Activated B cell treated with CpG ODN at 0.5 μM for 24 hours (primary cell): ENCODE measurements at places on chromosomes 7 and 10. TPM values are rescaled to one million over a fixed set of nuclear protein-coding genes. Genes with fewer than 3 reads are reported as not detected.

Gene SCART1
- total RNA-seq: 2.8 TPM in 2 replicates

Gene TACR2
- not detected in 2 replicates for total RNA-seq

Gene MLXIPL
- total RNA-seq: not detected in 2 replicates

Gene STEAP1
- total RNA-seq: 0.80 and 0.86 TPM in 2 replicates

Gene TAS2R41
- not detected in 2 replicates for total RNA-seq

Gene NKX6-2
- not detected in 2 replicates for total RNA-seq

Gene SYNPO2L
- 0.05 TPM in 1 of 2 replicates, not detected in the other for total RNA-seq

Gene GOLGA7B
- 0.04 TPM in 1 of 2 replicates, not detected in the other for total RNA-seq

DNA sequence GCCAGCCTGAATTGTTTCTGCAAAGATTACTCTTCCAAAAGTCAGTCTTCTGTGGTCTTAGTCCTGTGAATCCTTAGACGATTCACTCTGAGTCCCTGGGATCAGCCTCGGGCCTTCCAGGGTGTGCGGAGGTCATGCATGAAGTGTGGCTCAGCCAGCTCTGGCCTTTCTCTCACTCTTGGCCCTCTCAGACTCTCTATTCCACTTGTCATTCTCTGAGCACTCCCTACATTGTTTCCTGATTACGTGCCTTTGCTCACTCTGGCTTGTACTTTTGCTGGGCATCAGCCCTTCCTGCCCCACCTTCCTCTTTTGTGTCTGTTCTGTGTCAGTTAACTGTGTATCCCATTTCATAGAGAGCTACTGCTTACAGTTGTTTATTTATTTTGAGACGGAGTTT lies 36.0 kb downstream of the CCNY start:
- DNase-seq: no peak

- no peak for DNase-seq
These were observed 9.9 kb downstream of the PRKAG2 start for GRCh38 chr7:151866761-151867655.

DNA sequence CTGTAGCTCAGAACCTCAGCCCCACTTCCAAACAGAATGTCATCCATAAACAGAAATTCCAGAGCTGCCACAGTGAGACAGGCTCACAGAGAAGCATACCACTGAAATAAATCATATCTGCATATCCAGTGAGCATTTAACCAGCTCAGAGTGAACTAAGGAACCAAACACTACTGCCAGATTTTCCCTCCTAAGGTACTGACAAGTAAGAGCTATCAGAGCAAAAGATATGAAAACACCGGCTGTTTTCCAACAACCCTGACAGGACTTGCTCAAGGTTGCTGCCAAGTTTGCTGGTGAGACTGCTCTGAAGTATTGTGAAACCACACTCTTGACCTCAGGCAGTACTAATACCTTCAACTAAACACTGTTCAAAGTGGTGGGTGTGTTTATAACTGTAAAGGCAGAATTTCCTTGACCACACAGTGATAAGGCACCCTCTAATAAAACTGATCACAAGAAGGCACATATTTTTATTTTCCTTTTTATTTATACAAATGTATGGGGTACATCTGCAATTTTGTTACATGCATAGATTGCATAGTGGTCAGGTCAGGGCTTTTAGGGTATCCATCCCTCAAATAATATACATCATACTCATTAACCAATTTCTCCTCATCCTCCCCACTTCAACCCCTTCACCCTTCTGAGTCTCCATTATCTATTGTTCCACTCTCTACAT lies 18.3 kb downstream of the SGMS1 start:
- no peak for DNase-seq

- no peak for DNase-seq
These were observed 280.5 kb downstream of the KCND2 start for GRCh38 chr7:120553491-120553890.

GRCh38 chr7:75818472-75818871 lies 4.9 kb upstream of the CCL24 start:
- no peak for DNase-seq

- no peak for DNase-seq
These were observed 14.4 kb downstream of the HTRA1 start for GRCh38 chr10:122475591-122476332.

GRCh38 chr7:44590910-44591309 lies 8.9 kb upstream of the TMED4 start:
- no peak for DNase-seq

DNA sequence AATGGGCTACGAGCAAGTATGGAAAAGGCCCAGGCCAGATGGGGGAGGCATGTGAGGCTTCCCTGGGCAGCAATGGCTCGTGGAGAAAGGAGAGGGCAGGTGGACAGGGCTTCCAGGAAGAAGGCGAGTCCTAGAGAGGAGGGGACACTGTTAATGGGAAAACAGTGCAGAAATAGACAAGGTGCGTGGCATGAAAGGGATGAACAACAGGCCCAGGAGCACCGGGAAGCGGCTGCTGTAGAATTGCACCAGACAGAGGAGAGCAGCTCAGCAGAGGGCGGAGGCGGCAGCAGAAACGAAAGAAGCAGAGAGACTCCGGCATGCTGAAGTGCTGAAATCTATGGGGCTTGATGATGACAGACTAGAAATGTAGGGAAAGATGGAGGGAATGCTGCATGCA lies 102.1 kb downstream of the PIP4K2A start:
- no peak for DNase-seq

- DNase-seq: no peak
These were observed 52.7 kb upstream of the BTRC start for GRCh38 chr10:101301111-101301731.

DNA sequence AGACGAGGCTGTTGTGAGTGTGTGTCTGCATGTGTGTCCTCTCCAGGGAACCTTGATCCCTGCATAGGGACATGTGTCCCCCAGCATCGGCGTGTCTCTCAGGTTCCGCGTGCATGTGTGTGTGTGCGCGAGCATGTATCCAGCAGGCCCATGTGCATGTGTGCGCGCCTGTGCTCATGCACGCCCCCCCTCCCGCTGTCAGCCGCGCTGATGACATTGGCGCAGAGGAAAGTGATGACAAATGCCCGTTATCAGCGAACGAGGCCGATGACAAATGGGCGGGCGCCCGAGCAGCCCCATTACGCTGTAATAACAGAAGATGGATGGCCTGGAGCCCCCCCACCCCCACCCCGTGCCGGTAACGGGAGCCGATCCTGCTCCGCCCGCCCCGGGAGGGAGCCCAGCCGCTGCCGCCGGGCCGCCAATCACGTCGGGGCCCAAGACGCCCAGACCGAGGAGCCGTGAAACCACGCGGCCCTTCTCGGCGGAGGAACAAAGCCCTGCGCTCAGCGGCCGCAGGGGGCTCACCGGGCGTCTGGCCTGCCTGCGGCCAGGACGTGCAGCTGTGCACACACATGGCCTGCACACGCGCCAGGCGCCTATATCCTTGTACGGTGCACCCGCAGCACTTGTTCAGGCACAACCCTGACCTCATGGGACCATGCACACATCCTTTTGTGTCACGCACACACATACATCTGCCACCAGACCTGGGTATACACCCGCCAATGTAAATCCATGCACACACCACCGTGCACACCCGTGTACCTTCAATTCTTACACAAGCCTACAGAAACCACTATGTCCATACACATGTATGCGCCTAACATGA lies 21.5 kb downstream of the POLL start:
- no peak for DNase-seq

GRCh38 chr7:127625331-127625730 lies 7.4 kb upstream of the PAX4 start:
- no peak for DNase-seq

- no peak for DNase-seq
These were observed 86.3 kb downstream of the PTPRE start for GRCh38 chr10:127993056-127993690.

DNA sequence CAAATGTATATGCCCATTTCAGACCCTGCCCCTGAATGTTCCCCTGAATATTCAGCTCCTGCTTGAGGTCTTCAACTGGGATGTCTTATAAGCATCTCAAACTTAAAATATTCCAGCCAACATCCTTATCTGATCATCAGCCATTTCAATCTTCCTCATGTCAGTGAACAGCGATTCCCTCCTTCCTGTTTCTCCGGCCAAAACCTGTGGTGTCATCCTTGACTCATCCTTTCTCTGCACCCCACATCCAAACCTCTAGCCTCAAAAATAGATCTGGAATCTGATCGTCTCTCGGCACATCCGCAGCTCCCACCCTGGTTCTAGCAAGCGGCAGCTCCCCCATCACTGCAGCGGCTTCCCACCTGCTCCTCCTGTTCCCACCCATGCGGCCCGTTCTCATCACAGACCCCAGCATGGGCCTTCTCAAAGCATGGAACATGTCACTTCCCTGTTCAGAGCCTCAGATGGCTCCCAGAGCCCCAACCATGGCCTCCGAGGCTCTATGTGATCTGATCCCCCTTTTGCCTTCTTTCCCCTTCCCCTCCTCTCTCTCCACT lies 165.7 kb downstream of the HECW1 start:
- no peak for DNase-seq

GRCh38 chr7:99005776-99006175 lies 127.4 kb downstream of the TRRAP start:
- DNase-seq: no peak

GRCh38 chr7:6730343-6730633 lies 23.5 kb upstream of the ZNF12 start:
- DNase-seq: no peak

GRCh38 chr7:159195946-159196345 lies 51.3 kb upstream of the VIPR2 start:
- DNase-seq: no peak

DNA sequence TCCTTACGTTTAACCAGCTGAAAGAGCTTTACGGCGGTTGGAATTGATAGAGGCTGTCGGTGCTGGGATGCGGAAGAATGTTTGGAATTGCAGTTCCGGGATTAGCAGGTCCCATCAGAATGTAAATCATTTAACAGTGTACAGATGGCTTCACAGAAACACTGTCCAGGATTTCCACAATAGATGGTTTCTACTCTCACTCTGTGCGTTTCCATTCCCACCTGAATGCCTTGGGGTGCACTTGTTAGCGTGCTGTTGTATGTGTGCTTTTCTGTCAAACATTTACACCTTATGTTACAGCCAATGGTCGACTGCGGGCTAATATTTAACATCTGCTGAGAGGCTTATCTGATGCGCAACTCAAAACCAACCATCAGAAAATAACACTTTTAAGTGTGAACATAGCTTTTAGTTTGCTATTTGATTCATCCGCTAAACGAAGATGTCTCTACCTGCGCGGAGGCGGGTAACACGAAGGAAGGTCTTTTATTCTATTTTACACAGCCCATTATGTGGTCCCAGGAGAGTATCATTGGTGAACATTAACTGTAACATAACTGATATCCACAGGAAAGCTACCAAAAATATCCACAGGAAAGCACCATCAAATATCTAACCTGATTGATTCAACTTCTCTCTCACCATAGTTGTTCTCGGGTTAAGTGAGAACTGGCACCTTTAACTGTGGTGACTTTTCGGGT lies 179.0 kb downstream of the PRPF18 start:
- no peak for DNase-seq

DNA sequence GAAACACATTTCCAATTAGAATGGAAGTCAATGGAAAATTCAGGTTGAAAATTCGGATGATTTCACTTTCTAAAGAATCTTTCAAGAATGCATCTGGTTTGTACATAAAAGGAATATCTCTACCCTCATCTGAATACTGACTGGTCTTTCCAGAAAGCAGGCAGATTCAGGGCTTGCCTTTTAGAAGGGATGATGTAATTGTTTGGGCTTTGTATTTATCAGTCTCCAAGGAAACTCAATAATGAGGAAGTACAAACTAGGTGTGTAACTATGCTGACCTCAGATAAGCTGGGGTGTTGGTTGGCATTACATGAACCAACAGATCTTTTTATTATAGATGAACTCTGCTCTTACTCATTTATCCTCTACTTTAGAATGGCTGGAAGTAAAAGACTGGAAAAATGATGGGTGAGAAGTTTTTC lies 24.1 kb downstream of the PDLIM1 start:
- no peak for DNase-seq

- DNase-seq: peak; percentile 7
These were observed 46.7 kb downstream of the TMEM270 start for GRCh38 chr7:73907554-73908122.

GRCh38 chr10:79280956-79281355 lies 66.3 kb upstream of the PPIF start:
- DNase-seq: no peak

DNA sequence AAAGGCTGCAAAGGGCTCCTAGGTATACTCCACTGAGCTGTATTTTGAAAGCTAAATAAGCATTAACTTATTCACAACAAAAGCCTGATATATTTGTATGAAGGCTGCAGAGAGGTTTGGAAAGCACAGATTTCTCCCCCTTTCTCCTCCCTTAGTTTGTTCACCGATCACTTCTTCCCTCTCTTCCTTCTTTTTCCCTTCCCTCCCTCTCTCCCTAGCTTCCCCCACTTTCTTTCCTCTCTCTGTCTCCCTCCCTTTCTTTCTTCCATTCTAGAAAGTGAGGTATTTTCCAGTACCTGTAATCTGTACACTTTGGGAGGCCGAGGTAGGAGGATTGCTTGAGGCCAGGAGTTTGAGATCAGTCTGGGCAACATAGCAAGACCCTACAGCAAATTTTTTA lies 62.1 kb downstream of the HHEX start:
- DNase-seq: no peak

DNA sequence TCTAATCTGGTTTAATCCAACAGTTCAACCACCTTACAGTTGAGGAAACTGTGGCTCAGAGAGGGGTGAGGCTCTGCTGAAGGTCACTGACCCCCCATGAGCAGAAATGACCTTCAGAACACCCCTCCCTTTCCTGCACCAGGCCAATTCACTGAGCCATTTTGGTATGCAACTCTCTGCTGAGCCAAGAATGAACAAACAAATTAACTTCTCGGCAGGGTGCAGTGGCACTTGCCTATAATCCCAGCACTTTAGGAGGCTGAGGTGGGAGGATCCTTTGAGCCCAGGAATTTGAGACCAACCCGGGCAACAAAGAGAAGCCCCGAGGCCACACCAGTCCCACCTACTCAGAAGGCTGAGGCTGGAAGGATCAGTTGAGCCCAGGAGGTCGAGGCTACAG lies 29.8 kb downstream of the PDGFA start:
- no peak for DNase-seq

DNA sequence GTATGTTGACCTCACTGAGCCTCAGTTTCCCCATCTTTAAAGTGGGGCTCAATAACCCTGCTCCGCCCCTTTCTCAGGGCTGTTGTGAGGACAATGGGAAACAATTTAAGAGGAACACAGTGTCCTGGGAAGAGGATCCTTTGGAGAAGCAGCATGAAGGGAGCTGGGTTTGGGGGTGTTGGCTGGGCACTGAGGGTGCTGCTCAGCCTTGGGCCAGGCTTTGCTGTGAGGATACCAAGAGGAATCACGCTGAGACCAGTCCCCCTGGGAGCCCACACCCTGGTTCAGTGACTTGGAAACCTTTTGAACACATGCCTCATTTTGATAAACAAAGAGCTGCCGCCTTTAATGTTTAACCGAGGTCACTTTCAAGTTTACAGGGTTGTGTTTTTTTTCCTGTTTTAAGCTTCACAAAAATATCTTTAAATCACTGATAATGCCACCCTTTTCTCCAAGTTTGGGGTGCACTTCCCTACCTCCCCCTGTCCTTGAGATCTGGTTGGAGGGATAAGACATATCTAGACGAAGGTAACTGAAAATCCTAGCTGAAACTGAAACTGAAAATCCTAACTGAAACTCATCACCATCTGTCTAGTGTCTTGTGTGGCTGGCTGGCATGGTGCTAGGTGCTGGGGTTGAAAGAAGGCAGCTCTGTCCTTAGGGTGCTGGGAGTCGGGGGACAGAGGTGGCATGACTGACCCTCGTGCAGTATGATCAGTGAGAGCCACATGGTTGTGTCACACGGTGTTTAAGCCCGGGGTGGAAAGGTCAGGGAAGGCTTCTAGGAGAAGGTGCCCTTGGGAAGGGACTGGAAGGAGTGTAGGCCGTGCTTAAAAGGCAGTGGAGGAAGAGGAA lies 27.7 kb downstream of the ZNF775 start:
- peak; percentile 53 for DNase-seq
